Stimulated activated CD4-positive, alpha-beta T cell treated with anti-CD3 and anti-CD28 coated beads, TNF-alpha, amount 100 ng/mL, for 24 hours (primary cell): ENCODE measurements at places on chromosomes 5 and 9.

DNA sequence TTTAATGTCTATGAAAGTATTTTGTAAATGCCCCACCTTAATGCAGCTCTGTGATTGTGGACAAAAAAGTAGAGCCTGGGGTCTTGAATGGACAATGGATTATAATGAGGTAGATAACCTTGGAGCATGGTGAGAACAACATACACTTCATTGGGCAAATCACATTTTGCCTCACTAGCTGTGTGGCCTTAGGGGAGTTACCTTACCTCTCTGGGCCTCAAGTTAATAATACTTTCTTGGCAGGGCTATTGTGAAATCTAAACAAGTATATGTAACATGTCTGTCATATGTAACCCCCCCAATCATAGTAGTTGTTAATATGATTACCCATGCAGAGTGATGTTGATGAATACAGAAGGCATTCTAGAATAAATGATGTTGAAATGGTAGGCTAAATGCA, 213.6 kb upstream of the ANKRD55 start:
- DNase-seq, result no peak

DNA sequence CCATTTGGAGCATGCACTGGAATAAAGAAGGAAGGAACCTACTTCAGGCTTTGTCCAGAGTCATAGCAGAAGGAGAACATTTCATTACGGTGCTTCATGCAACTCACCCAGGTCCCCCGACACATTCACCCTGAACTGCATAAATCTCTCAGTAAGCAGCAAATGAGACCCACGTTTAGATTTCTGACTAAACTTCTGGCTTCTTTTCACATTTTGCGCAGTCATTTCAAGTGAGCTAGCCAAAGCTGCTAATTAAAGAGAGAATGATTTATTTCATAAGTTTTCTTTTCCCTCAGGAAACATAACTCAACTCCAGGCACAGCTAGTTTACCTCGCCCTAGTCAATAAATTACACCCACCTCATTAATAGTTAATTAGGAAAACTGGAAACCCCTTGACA, 88.6 kb upstream of the GAS1 start:
- DNase-seq, result no peak

- no peak for DNase-seq
Observed at GRCh38 chr9:15642369-15642962, 89.6 kb downstream of the CCDC171 start.

DNA sequence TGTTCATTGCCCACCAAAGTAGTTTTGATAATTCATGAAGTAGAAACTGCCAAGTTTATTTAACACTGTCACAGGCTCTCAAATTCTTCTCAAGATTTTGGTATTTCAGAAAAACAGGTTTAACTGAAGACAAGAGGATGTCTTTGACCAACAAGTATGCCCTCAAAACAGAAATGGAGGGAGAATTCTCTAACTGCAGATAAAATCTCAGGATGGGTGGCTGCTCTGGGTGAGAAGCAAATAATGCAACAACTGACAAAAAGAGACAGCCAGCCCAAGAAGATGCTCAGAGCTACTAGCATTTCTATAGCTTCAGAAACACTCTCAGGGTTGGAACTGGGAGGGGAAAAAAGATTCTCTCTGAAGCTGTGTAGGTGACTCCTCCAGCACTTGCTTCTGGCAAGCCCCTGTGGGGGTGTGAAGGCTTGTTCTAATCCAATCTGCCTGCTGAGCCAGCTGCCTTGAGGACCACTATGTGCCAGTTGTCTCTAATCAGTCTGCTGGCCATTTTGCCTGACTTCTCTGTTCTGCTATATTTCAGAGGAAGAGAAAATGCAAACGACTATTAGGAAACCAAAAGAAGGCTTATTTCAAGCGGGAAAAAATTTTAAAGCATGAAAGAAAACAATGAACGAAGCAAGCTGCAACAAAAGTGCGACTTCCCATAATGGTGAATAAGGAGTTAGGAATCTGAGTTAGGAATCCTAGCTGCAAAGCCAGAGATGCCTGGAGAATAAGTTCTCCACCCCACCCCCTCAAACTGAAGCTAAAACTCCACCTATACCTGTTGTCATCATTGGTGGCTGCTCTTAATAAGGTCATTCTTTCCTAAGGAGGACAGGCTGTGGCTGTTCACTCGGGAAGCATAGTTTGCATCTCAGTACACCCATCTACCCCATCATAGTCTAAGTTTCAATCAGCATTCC, 147.5 kb downstream of the GNAQ start:
- DNase-seq, result no peak

DNA sequence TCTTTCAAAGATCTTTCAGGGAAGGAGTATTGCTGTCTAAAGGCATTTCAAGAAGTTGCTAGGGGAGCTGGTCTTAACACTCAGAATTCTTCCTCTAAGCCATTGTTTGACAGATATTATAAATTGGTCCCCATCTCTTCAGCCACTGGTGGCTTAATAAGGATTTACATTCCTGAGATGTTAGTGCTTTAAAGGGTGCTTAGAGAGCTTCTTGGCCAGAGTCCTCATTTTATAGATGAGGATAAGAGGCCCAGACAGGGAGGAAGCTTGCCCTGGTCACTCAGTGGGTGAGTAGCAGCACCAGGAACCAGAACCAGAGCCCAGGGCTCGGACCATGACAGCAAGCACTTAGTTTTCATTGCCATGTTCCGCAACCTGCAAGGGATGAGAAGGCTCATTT, 53.2 kb downstream of the GALNT10 start:
- DNase-seq, result no peak

- no peak for DNase-seq
Observed at GRCh38 chr9:14071484-14071883, 242.5 kb downstream of the NFIB start.

- no peak for DNase-seq
Observed at GRCh38 chr5:74392711-74393351, 247.7 kb downstream of the ENC1 start.

GRCh38 chr5:147216552-147217154, 18.2 kb upstream of the STK32A start:
- DNase-seq, result no peak

GRCh38 chr9:120919843-120920805, 6.5 kb downstream of the TRAF1 start:
- DNase-seq, result no peak

GRCh38 chr9:80555782-80556325, 984.1 kb downstream of the TLE4 start:
- DNase-seq, result no peak

DNA sequence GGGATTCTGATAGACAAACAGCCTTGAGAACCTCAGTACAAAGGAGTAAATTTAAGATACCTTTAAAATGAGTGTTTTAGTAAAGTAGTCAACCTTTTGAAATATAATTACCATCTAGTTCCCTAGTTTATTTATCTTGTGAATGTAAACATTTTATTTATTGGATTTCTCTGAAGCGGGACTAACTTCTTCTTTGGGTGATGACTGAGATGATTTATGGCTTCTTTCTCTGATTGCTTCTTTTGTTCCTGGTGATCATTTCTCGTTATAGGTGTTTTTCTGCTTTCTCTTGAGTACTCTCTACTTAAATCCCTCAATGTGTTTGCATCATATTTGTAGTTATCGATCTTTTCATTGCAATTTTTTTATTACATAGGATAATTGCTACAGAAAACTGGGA, 33.2 kb downstream of the PRDM6 start:
- DNase-seq, result no peak

GRCh38 chr5:78405829-78406750, 45.7 kb downstream of the SCAMP1 start:
- DNase-seq, result no peak

DNA sequence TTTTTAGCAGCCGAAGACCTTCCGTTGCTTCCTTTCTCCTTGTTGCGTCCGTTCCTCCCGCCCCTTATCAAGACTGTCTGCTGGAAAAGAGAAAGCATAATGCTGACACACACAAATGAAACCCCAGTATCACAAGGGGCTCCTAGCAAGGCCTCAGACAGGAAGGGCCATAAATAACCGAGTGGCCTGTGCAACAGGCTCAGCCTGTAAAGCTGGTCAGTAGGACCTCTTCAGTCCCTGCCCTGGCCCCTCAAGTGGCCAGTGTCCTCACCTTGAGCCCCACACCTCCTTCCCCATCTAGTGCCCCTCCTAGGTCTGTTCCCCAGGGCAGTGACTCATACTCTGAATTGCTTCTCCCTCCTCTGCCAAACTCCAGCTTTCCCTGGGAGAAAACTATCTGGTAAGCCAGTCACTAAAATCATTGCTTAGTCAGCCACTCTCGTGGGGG, 174.6 kb upstream of the IL12B start:
- DNase-seq, result no peak

DNA sequence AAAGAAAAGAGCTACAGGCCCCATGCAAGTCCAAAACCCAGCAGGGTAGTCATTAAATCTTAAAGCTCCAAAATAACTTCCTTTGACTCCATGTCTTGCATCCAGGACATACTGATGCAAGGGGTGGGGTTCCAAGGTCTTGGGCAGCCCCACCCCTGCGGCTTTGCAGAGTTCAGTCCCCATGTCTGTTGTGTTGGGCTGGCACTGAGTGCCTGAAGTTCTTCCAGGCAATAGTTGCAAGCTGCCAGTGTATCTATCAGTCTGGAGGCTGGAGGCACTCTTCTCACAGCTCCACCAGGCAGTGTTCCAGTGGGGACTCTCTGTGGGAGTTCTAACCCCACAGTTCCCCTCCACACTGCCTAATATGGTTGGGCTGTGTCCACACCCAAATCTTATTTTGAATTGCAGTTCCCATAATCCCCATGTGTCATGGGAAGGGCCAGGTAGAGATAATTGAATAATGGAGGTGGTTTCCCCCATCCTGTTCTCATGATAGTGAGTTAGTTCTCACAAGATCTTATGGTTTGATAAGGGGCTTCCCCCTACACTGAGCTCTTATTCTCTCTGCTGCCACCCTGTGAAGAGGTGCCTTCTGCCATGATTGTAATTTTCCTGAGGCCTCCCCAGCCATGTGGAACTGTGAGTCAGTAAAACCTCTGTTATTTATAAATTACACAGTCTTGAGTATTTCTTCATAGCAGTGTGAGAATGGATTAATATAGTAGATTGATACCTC, 237.5 kb upstream of the ADRA1B start:
- no peak for DNase-seq

GRCh38 chr5:174145821-174146220, 100.3 kb downstream of the NSG2 start:
- no peak for DNase-seq

DNA sequence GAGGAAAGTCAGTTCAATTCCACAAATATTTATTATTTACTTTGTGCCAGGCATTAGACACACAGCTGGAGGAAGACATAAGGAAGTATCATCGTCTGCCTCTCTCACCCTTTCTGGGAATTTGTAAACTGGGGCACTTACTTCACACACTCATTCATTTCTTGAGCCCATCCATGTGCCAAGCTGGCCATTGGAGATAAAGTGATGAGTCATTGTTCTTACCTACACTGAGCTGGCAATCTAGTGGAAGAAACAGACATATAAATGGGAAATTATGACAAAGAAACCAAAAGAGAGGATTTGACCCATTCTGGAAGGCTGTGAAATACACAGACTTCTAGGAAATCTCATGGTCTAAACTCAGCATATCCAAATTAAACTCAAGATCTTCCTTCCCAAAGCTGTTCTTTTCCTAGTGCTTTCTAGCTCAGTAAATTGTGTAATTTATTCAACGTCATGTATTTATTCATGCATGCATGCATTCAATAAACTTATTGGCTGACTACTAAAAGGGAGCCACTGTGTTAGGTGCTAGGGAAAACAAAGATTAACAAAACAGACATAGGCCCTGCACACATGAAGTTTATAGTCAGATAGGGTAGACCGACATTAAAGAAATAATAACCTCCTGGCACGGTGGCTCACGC, 65.3 kb downstream of the SH3RF2 start:
- no peak for DNase-seq

GRCh38 chr9:85741875-85742596, at the start of gene AGTPBP1:
TSS of gene AGTPBP1 (minus strand) at chr9:85741954. CDS start at chr9:85712533, 29,421 bp downstream.
- DNase-seq, result peak; percentile 93

DNA sequence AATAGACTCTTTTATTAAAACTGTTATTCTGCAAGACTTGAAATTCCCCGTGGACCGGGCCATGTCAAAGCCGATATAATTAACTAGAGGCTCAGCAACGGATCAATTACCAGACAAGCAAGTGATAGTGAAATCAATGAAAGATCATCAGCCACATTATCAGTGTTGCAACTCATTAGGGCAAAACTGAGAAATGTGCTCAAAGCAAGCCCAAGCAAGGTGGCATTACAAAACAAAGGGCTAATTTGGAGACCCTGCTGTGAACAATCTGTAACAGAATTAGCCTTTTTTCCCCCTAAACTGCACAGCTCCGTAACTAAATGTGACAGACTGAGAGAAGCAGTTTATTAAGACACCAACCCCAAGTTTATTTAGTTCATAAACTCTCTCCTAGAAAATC, 140.3 kb downstream of the BNC2 start:
- DNase-seq, result no peak

DNA sequence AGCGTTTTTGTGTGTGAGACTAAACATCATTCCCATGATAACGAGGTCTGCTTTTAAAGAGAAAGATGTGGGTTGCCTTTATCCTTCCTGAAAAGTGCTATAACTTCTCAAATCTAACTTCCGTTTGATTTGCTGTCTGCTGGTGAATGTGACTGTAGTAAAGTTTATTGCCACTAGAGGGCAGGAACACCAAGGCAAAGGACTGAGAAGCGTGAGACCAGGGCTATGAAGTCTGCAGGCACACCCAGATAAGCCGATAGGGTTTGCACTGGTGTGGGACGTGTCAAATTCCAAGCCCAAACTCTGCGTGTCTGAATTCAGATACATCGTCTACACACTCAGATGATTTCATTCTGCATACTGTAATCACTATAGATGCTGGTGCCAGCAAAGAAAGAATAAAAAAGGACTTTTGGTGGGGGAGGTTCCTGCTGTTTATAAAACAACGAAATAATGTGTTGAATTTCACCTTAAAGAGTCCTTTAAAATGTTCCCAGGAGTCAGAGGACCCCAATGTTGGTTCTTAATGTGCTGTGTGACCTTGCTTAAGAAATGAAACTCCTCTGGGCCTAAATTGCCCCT, 87.2 kb downstream of the PTTG1 start:
- DNase-seq, result peak; percentile 54

GRCh38 chr9:127867356-127868277, 9.9 kb downstream of the AK1 start:
- DNase-seq, result no peak

- DNase-seq, result no peak
Observed at GRCh38 chr9:10254338-10254737, 358.5 kb downstream of the PTPRD start.

DNA sequence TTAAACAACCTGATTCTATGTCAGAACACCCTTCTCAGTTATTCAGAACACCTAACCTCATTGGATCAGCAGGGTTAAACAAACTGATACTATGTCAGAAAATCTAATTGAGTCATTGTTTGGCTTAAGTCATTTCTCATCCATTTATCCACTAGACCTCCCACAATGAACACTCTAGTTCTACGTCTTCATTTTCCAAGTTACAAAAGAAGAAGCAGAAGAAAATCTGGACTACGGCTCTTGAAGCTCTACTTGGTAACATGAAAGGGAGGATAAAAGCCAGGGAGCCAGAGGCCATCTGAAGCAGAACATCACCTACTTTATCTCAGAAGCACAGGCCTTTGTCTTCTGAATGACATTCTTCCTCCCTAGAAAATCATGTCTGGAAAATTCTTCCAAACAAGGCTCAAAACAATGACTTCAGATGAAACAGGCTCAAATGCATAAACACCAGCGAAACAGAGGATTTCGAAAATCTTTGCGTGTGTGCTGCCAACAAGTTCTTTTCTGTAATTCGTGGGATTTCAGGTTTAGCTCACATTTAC, 35.4 kb upstream of the TGFBI start:
- no peak for DNase-seq
